ENCODE measurements at places on chromosomes 7 and 10. TPM values are rescaled to one million over a fixed set of nuclear protein-coding genes. Genes with fewer than 3 reads are reported as not detected.

The TMEM270 gene
- not detected for total RNA-seq

The GPR141 gene
- total RNA-seq: 0.26 TPM

The H2BK1 gene
- total RNA-seq: not detected

The TFR2 gene
- total RNA-seq: 0.64 TPM

The CNPY1 gene
- not detected for total RNA-seq

The BHLHA15 gene
- not detected for total RNA-seq

The FOXI2 gene
- total RNA-seq: not detected

The MYL10 gene
- not detected for total RNA-seq

The HPS6 gene
- 40.9 TPM for total RNA-seq

The CALY gene
- total RNA-seq: 14.1 TPM

The KAT6B gene
- 59.2 TPM for total RNA-seq

The INPP5F gene
- total RNA-seq: 11.3 TPM

The OLAH gene
- 0.65 TPM for total RNA-seq

The VIPR2 gene
- total RNA-seq: not detected

The NUTM2B gene
- total RNA-seq: 0.39 TPM

The NME8 gene
- not detected for total RNA-seq

The INHBA gene
- 53.8 TPM for total RNA-seq

The SLC39A12 gene
- total RNA-seq: not detected

All from epithelial cell of alveolus of lung (primary cell).